ENCODE measurements at places on chromosomes 6 and 20.

DNA sequence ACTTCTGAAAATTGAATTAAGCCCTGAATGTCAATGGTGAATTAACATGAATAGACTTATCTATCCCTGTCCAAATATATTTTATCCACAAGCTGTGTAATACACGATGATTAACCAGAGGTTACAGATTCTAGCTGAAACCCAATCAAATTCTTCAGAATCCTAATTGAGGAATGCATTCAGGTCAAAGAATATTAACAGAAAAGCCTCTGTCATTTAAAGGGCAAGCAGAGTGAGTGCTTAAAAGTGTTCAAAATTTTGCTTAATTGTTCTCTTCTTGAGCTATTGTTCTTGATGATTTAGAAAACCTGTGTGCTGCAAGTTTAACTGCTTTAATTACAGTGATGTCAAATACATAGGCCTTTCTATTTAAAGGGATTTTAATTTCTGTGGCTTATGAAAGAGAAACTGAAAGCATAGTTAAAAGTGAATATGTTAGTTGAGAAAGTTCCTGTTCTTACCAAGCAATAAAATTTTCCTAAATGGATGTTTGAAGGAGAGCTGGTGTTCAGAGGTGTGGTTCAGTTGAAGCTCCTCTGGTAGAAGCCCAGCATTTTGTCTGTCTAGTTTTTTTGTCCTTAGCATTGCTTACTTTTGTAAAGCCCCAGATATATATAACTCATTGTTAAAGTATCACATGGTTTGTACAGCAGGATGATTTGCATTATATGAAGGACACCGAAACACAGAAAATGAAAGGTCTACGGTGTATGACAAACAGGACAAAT, 466.3 kb upstream of the PLCB4 start:
- DNase-seq: no peak

DNA sequence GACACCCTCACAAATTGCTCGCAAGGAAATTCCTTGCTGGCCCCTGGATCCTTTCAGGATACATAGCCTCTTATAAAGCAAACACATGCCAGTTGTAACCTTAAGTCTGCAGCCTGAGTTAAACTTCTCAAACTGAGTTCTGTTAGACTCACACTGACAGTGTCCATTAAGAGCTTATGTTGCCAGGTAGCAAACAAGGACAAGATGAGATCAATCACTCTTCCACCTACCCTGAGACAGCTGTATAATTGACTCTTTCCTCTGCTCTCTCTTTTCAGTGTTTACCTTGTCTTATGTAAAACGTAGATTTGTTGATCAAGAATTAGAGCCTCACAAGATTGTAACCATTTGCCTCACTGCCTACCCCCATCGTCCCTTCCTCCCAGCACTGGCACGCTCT, 359.8 kb downstream of the EPM2A start:
- DNase-seq: no peak

DNA sequence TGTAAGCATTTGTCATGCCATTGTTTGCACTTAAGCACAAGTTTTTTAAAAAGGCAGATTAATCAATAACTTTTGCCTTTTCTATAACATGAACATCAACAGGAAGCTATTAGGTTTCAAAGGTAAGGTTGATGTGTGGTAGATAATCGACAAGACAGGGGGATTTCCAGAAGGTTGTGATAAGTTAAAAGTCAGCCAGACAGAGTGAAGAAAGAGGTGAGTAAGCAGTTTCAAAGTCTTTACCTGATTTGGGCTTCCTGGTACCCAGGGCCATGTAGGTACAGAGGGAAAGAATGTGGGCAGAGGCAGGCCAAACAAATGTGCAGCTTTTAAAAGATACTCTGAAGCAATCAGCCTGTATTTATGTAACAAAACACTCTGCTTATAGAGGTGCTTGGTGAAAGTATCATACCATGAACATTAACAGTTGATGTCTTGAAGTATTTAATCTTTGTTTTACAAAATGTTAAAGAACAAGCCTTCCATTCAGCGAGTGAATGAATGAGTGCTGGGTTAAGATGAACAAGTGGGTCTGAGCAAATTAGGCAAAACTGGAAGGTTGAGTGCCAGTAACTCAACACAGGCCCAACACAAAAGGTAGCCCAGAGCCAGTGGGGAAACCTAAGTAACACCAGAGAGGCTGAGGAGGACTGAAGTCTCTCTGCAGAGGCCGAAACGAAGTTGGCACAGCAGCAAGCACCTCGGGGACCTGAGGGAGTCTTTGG, 60.2 kb downstream of the LRRC1 start:
- DNase-seq: no peak

DNA sequence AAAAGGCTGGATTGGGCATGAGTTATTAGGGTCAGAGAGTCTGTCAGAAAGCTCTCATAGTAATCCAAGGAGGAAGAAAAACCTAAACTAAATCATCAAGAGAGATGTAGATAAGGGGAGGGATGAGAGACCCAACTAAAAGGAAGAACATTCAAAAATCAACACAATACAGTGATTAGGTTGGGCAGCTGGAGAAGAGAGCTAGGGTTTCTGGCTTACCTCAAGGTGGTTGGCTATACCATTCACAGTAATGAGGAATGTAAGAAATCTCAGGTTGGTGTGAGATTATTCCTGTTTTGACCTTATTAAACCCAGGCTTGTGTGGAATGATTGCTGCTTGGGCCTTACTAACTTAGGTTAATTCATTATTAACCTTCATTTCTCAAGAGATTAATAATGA, 6.2 kb upstream of the COX7A2 start:
- DNase-seq: no peak

GRCh38 chr6:154932515-154933027, 62.5 kb upstream of the TIAM2 start:
- DNase-seq: no peak

DNA sequence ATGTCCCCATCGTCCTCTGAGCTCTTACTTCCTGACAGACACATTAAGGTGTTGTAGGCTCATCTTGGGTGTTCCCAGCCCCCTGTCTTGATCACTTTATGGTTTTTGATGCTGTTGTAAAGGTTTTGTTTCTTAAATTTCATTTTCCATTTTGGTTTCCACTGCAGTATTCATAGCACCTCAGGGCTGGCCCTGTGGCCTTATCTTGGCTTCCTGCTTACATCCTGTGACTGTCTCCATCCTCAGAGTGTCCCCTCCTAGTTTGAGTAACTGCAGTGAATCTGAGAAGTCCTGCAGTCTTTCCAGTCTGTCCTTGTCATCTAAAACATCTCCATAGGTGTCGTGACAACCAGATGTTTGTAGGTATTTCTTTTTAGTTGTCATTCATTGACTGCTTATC, 50.9 kb downstream of the JARID2 start:
- no peak for DNase-seq

GRCh38 chr6:25942561-25943147, 12.2 kb upstream of the SLC17A2 start:
- no peak for DNase-seq

GRCh38 chr6:128241216-128241615, 279.2 kb downstream of the PTPRK start:
- no peak for DNase-seq

DNA sequence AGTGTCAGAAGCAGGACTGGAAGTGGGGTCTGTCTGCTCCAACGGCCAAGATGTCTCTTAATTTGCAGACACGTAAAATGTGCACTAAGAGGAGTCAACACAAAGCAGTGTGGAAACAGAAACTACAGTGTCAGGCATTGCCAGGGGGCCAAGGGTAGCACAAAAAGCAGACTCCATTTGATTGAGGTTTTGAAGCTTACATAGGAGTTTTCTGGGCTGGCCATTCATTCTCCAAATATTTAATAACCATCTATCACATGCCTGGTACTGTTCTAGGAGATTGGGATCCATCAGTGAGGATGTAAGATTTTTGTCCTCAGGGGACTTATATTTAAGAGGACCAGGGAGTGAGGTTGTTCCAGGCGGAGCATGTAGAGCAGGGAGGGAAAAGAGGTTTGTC, 29.5 kb downstream of the MAFB start:
- DNase-seq: no peak

- no peak for DNase-seq
These were observed 549 bp downstream of the ANKRD6 start for GRCh38 chr6:89433252-89434149.

DNA sequence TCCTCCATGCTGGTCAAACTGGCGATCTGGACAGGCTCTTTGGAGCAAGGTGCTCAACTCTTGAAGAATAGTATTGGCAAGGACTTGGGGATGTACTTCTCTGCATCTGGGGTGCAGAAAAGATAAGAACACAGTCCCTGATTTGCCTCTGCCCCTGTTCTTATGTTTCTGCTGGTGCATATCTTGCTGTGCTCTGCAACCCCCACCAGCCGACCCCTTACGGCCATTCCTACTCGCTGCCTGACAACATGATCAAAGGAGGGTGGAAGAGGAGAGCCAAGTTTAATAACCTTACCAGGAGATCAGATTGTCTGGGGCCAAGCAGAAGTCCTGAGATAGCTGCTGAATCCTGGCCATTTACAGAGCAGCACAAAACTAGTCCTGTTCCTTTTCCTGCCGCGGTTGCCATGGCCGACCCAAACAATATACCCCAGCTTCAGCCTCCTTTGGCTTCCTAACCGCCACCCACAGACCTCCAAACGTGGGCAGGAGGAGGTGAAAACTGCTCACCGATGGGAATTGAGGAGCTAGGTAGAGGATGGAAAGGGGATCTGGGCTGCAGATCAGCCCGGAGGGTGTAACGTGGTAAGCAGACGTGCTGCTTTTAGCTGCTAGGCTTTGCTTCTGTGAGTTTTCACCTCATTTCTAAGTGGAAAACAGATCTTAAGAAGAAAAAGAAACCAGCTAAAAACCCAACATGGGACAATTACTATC, 60.9 kb downstream of the ATXN1 start:
- no peak for DNase-seq

- no peak for DNase-seq
These were observed 48.3 kb downstream of the ADGRF1 start for GRCh38 chr6:46993846-46994245.

DNA sequence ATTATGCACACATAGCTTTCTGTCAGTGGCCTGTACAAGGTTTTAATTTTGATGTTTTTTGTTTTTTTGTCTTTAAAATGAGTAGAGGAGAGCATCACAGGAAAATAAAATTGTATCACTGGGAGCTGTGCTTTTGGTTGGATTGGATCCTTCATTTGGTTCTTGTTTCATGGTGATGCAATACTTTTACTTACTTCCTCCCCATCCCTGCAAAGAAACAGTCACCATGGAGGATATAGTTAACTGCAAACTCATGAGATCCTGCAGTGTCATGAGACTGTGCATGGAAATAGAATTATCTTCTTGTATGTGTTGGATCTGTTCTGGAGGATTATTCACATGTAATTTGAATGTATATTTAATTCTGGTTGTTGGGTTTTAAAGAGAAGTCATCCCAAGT, 122.3 kb downstream of the JARID2 start:
- DNase-seq: no peak

DNA sequence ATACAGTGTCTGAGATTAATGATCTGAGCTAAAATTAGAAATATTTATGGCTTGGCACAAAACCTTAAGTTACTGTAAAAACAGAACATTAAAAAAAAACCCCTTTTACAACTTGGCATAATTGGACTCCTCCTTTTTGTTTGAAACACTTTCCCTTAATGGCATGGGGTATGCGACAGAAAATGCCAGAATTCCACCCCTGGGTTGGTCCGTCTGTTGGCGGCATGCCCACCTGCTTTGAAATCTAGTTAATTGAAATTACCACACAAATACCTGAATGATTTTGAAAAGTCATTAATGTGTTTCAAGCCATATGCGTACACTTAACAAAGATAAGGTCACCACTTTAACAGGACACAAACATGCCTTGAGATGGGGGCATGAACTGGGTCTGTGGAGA, 175.1 kb upstream of the FOXQ1 start:
- no peak for DNase-seq

GRCh38 chr20:38272961-38273360, 12.4 kb upstream of the KIAA1755 start:
- DNase-seq: no peak

- no peak for DNase-seq
These were observed 5.3 kb downstream of the SLC26A8 start for GRCh38 chr6:36019167-36019566.

DNA sequence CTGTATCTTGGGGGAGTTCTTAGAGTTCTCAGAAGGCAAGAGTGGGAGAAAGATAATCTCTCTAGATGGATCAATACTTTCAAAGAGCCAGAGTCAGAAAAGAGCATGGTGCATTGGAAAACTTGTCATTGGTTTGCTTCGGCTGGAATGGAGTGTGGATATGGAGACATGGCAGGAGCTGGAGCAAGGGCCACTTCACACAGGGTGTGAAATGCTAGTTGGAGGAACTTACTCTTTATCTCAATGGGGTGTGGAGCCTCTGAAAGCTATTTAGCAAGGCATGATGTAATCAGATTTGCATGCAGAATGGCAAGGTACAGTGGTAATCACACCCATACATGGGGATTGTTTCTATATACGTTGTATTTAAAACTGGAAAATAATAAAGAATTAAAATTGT, 31.5 kb upstream of the PAQR8 start:
- no peak for DNase-seq

Measured in activated CD4-positive, CD25-positive, alpha-beta regulatory T cell (primary cell).